CD8-positive, alpha-beta memory T cell (primary cell): ENCODE measurements at places on chromosomes 2 and 18.
A peak's percentile ranks its signal among the peaks of the same experiment; 100 is the strongest.

DNA sequence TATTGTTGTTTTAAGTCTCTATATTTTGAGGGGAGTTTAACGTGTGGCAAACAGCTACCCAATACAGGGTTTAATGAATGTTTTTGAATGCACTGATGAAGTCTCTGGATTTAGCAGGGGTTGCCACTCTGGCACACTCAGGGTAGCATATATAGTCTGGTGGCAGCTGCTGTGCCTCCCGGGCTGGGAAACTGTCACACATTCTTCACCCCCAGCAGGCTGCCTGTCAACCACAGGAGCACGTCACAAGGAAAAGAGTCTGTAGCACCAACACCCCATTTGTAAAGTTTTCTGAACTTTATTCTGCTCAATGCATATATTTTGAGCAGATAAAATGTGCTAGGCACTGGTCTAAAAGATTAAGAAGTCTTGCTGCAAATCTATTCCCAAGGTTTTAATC lies 39.3 kb downstream of the NGEF start:
- no peak for DNase-seq

GRCh38 chr2:236787885-236788284 lies 218.3 kb downstream of the ACKR3 start:
- no peak for DNase-seq

- DNase-seq = no peak
Observed at GRCh38 chr2:215796140-215796855, 217.1 kb downstream of the MREG start.

GRCh38 chr2:16665748-16666448 lies at the start of gene CYRIA:
CYRIA (minus strand) TSS chr2:16665834; CDS start chr2:16588119, 77,715 bp downstream.
- peak; percentile 38 for DNase-seq

DNA sequence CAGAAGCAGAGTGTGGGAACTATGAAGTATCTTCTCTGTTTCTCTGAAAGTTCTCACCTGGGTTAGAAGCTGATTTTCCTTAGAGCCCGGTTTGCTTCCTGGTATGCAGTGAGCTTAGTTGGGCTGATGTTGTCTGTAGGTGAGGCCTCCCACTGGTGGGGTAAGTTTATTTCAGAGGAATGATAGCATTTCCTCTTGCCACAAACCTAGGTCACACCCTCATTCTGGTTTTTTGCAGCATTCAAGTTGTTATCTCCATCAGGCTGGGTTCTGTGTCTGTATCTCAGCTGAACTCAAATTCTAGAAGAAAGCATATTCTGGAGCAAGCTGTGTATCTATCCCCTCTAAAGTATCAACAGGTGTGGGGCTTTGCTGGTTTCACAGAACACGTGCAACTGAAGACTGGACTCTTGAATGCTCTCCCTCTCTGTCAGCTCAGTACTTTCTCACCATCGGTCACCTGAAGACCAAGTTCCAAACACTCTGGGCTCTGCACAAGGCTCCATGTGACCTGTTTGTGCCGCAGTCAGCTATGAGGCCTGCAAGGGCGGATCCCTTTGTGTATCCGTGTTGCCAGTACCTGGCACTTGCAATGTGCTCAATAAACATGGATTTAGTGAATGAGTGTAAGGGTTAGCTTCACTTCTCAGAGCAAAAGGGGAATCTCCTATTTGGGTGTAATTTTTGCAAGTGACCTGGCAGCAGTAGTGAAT lies 49.5 kb upstream of the MBOAT2 start:
- no peak for DNase-seq
